GM20000 (cell line): ENCODE measurements at places on chromosomes 2 and 18.

DNA sequence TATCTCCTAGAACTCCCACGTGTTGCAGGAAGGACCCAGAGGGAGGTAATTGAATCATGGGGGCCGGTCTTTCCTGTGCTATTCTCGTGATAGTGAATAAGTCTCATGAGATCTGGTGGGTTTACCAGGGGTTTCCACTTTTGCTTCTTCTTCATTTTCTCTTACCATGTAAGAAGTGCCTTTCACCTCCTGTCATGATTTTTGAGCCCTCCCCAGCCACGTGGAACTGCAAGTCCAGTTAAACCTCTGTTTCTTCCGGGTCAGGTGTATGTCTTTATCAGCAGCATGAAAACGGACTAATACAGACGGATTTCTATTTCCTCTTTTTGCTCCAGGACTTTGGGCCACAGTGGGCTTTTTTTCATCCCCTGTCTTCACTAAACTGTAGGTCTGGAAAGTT lies 88.3 kb upstream of the KCNE4 start:
- no peak for DNase-seq

DNA sequence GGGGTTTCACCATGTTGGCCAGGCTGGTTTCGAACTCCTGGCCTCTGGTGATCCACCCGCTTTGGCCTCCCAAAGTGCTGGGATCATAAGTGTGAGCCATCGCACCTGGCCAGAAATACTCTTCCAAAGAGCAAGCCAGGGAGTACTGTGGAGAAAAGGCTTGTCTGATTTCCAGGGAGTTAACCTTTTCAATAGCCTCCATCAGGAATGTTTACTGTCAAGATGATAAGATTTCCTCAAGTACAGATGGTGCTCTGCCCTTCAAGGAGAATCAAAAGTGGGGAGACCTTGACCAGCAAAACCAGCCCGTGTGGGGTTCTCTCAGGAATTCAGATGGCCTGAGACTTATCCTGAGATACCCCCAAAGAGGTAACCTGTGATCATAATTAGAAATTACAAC lies 237.2 kb downstream of the PRKCE start:
- DNase-seq: no peak

DNA sequence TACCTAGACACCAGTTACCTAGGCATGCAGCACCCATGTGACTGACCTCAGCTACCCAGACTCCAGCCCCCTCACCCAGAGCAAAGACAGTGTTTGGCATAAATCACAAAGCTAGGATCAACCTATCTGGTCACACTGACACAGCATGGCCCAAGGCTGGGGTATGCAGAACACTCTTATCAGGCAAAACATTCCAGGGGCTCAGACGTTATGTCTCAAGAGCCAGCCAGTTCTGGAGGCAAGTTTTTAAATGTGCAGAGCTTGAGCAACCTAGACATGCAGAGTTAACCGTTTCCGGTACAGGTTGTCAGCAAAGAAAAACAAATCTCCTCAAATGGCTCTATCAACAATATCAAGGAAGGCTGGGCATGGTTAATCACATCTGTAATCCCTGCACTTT lies 92.8 kb downstream of the AP1S3 start:
- DNase-seq: no peak

GRCh38 chr2:129673234-129673633 lies 306.2 kb upstream of the RAB6C start:
- DNase-seq: no peak

GRCh38 chr18:50143886-50144285 lies 51.1 kb downstream of the MYO5B start:
- no peak for DNase-seq

- no peak for DNase-seq
Observed at GRCh38 chr2:232418056-232418455, 11.4 kb downstream of the ALPG start.
